ENCODE measurements at places on chromosomes 7 and 10.
A peak's percentile ranks its signal among the peaks of the same experiment; 100 is the strongest.

DNA sequence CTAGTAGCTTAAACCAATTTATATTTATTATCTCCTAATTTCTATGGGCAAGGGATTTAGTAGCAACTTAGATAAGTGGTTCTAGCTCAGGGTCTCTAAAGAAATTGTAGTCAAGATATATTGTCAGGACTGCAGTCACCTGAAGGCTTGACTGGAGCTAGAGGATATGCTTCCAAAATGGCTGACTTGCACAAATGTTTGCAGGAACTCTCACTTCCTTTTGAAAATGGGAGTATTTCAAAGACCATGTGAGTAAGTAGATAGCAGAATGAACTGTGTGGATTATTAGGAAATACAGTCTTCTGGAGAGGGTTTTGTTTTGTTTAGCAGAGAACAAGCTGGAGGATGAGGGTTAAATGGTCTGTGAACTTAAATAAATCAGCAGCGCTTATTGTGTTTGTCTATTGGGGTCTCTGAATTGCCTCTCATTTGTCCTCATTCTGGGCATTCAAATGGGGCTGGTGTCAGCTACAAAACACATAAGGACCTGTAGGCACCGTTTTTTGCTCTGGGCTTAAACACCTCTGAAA lies 524.6 kb downstream of the LRMDA start:
- no peak for DNase-seq

DNA sequence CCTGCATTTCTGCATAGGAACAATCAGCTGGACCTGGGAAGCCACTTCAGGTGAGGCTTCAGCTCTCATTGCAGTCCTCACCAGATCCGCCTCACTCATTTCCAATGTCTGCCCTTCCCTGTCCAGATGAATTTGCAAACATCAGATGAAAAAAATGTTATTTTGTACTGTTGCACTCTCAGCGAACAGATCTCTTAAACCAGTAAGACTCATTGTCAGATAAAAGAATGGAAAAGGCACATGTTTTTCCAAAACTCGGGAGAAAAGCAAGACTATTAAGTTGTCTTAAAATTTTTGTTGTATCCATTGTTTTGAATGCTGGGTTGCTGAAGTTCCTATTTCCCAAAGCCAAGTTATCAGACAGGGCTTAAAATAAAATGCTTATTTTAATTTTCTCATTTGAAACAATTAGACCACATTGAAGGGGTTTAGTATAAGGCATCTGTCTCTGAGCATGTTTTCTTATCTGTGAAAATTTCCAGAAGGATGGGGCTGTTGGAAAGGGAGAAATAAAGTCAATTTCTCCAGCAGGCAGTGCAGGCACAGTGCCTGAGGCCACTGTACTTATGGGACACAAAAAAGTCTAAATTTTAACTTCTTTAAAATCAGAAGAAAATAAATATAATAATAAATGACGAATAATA lies 396.8 kb downstream of the KCNMA1 start:
- no peak for DNase-seq

GRCh38 chr10:59622320-59623132 lies 87.1 kb downstream of the SLC16A9 start:
- peak; percentile 87 for DNase-seq

- no peak for DNase-seq
Measured at GRCh38 chr7:15889507-15889906, 203.0 kb upstream of the MEOX2 start.

GRCh38 chr7:73893342-73894101 lies 32.6 kb downstream of the TMEM270 start:
- DNase-seq, result no peak

DNA sequence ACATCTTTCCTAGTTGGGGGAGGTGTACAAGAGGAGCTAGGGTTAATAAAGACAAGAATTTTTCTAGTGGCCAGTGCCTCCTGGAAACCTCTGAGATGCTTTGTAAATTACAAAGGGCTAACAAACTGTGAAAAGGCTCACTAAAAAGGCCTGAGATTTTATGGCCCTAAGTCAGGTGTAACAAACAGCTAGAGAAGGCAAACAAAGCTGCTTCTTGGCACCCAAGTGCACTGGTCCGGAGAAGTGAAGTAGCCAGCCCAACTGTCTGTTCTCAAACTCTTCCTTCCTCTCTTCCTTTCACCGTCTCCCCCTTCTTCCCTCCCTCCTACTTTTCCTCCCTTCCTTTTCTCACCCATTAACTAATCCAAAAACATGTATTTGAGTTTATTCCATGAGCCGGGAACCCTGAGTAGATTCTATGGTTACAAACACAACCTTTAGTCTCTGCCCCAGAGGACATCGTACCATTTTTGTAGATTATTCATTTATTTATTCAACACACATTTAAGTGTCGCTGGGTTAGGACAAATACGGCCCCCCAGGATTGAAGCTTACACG lies 143.4 kb upstream of the PCGF5 start:
- DNase-seq, result no peak

DNA sequence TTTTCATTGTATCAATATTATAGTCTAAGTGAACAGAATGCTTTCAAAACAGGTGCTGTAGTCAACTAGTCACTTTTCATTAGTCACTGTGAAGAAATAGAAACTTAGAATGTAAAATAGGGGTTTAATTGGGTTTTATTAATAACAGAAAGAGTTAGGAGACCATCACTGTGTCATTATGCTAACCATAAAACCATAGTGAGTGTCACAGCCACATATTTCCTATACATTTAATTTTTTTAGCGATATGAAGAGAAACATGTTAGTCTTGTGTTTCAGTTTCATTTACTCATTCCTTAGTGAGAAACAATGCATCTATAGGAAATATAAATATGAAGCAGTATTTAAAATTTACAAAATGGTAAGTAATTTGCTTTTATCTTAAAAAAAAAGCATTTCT lies 22.2 kb downstream of the SPAG6 start:
- no peak for DNase-seq

DNA sequence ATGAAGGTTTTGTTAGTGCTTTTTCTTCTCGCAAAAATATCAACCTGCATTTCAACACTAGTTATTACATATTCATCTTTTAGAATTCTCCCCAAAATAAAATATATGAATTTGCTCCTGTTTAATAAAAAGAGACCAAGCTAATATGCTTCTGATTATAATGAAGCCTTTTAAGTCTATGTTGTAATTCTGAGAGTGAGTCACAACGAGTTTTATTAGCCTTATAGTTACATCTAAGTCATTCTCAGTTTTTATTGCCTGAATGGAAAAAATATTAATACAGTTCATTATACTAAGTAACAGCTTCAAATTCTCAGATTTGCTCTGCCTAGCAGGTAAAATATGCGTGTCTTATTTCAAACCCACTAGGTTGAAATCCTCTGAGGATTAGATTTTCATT lies 152.4 kb upstream of the CELF2 start:
- no peak for DNase-seq

- DNase-seq, result peak; percentile 77
Measured at GRCh38 chr7:94239661-94240234, 154.9 kb upstream of the COL1A2 start.

- no peak for DNase-seq
Measured at GRCh38 chr10:6068422-6068821, 6.3 kb upstream of the IL2RA start.

GRCh38 chr10:73093922-73094850 lies 2.5 kb downstream of the P4HA1 start:
- DNase-seq, result no peak

GRCh38 chr10:24930427-24930826 lies 22.0 kb downstream of the PRTFDC1 start:
- no peak for DNase-seq

GRCh38 chr7:15688279-15688626 lies 1.8 kb upstream of the MEOX2 start:
- no peak for DNase-seq

DNA sequence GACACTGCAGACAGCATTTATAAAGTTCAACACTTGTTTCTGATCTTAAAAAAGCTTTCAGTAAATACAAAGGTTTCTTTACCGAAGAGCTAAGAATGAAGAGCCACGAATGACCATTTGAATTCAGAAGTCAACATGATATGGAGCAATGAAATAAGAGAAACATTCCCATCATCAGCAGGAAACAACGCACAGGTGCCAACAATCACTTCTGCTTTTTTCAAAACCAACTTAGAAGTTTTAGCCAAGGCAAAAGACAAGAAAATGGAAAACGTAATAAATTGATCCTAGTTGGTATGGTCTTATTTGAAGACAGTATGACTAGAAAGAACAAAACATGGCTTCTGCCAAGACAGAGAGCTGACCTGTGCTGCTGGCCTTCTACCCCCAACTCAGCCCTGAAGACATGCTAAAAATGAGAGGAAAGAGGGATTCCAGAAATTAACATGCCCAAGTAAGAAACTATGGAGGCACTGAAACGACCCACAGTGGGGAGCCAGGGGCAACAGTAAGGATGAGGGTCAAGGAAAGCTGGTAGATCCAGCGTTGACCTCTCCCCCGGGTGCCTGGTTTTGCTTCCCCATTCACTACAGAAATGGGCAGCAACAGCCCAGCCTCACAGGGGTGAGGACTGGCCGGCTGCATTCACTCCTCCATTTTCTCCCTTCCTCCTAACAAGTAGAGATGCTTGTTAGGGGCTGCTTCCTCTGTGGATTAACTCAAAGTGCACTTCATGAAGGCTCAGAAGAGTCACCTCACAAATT lies 30.1 kb downstream of the VPS41 start:
- DNase-seq, result no peak

DNA sequence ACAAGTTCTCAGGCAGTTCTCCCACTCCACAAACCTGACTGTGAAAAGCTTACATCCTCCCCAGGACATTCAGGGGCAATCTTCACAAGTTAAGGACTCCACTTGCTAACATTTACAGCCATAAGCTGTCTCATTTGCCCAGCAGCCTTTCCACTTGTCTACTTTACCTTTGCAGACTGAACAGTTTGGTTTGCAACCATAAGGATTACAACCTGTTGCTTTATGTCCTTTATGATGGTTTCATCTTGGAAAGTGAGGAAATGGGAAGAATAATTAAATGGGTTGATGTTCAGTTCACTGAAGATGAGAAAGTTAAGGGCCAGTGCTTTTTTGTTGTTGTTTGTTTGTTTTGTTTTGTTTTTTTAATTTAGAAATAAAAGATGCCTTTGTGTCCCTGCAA lies 92.4 kb downstream of the FAM204A start:
- no peak for DNase-seq

DNA sequence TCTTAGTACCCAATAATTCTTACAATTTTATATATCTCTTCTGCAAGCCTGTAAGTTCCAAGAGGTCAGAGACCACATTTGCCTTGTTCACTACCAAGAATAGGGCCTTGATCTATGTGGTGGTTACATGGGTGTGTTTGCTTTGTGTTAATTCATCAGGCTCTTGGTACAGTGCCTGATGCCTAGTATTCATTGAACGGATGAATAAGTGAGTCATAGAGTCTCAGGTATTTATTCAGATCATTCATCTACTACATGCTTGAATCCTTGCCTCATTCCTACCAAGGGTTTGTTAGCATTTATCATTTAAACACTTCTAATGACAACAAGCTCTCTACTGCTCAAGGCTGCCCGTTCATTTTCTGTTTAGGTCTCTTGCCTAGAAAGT lies 11.3 kb upstream of the SGPL1 start:
- no peak for DNase-seq

DNA sequence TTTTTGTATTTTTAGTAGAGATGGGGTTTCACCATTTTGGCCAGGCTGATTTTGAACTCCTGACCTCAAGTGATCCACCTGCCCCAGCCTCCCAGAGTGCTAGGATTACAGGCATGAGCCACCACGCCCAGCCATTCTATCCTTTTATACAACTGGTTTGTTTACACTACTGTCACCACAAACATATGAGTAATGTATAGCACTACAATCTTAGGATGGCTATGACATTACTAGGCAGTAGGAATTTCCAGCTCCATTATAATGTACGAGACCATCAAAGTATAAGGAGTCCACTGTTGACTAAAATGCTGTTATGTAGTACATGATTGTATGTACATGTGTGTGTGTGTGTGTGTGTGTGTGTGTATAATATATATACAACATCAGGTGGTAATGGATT lies 1126.1 kb upstream of the LRRN3 start:
- DNase-seq, result no peak

DNA sequence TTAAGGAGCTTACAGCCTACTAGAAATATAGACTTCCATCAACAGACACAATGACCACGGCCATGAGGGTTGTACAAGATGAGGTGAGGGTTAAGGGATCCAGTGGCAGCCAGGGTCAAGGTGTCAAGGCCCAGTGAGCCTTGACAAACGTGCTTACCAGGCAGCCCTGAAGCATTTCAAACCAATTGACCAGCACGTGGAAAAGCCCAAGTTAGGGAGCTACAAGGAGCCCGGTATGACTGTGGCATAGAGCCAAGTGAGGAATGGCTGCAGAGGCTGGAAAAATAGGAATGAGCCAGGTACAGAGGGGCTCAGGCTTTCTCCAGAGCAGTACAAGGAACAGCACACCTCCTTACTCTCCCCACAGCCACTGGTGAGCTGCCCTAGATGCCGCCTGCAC lies 12.7 kb downstream of the AFAP1L2 start:
- DNase-seq, result no peak

- DNase-seq, result no peak
Measured at GRCh38 chr7:121394709-121395140, 1.4 kb downstream of the FAM3C start.

- DNase-seq, result no peak
Measured at GRCh38 chr7:108181073-108181985, 51.2 kb upstream of the LAMB4 start.

GRCh38 chr7:158757404-158757989 lies 52.9 kb upstream of the NCAPG2 start:
- DNase-seq, result no peak

DNA sequence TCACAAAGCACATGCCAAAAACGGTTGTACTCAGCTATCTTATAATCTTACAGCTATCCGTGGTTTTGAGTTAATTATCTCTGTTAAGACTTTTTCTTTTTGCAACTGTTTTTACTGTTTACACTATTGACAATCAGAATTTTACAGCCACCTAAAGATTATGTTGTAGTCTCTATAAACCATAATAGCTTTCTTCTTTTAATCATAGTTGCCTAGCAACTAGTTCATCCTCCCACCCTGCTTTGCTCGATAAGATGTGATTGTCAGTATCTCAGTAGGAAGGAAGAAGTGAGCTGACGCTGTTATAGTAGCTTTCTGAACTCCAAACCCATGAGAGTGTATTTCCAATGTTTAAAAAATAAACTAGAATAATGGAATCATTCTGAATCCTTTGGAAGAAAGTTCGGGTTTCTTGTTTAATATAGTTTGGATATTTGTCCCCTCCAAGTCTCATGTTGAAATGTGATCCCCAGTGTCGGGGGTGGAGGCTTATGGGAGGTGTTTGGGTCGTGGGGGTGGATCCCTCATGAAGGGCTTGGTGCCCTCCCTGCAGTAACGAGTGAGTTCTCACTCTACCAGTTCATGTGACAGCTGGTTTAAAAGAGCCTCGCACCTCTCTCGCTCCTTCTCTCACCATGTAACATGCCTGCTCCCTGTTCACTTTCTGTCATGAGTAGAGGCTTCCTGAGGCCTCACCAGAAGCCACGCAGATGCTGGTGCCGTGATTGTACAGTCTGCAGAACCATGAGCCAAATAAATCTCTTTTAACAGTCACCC lies 68.1 kb downstream of the SVOPL start:
- no peak for DNase-seq
